CD4-positive, alpha-beta T cell treated with Interleukin-17A for 4 hours (primary cell): ENCODE measurements at places on chromosomes 2 and 18.

- no peak for DNase-seq
These were observed 217.0 kb upstream of the PIEZO2 start for GRCh38 chr18:11366410-11366809.

DNA sequence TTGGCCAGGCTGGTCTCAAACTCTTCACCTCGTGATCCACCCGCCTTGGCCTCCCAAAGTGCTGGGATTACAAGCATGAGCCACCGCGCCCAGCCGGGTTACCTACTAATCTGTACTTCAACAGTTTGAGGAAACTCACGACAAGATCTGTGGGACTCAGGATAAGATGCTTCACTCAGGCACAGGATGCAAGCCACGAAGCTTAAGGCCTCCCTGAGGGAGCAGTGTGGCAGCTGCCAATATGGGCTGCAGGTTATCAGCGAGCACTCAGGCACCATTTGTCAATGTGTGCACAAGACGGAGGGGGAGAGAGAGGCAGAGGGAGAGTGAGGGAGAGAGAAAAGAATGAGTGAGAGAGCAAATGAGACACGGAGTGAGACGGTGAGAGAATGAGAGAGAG is 173.6 kb upstream of the RAB6C start:
- DNase-seq, result no peak

- no peak for DNase-seq
These were observed 10.4 kb downstream of the RTTN start for GRCh38 chr18:70195014-70195614.

DNA sequence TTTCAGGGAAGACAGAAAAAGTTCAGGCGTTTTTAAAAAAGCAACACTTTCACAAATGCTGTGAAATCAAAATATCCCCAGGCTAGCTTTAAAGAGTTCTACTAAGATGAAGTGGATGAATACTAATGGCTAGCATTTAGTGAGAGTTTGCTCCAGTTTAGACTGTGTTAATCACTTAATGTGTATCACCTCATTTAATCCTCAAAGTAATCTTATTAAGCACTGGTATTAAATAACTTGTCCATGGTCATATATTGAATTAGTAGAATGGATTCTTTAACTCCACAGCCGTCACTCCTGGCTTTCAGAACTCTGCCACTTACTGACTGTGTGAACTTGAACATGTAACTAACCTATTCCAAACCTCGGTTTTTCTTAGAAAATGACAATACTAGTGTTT is 66.0 kb downstream of the CABYR start:
- DNase-seq, result no peak

DNA sequence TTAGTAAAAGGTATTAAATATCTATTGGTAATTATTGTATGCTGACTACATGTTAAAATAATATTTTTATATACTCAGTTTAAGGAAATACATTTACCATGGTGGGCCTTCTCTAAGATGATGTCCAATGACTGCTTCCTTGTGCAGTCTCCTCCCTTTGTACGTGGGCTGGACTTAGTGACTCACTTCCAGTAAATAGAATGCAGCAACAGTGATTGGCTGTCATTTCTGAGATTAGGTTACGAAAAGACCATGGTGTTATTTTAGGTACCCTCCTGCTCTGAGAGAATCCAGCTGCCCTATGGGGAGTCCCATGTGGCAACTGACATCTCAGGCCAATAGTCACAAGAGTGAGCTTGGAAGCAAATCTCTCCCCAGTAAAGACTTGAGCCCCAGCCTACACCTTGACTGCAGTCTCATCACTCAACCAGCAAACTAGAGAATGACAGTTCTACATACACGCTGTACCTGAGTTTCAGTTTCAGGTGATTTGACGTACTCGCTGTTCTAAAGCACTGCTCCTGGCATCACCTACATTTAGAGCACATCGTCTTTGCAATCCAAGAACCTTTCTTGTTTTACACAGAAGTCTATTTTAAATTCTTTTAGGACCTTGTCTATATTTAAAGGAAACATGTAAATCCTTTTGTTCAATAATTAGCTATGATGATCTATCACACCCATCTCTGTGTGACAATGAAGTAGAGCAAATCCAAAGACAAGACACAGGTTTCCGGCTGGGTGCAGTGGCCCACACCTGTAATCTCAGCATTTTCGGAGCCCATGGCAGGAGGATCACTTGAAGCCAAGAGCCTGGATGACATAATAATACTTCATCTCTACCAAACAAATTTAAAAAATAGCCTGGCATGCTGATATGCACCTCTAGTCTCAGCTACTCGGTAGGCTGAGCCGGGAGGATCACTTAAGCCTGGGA is 87.2 kb downstream of the COBLL1 start:
- DNase-seq, result no peak

- DNase-seq, result peak; percentile 13
These were observed 488.8 kb downstream of the PARD3B start for GRCh38 chr2:205034034-205034433.

DNA sequence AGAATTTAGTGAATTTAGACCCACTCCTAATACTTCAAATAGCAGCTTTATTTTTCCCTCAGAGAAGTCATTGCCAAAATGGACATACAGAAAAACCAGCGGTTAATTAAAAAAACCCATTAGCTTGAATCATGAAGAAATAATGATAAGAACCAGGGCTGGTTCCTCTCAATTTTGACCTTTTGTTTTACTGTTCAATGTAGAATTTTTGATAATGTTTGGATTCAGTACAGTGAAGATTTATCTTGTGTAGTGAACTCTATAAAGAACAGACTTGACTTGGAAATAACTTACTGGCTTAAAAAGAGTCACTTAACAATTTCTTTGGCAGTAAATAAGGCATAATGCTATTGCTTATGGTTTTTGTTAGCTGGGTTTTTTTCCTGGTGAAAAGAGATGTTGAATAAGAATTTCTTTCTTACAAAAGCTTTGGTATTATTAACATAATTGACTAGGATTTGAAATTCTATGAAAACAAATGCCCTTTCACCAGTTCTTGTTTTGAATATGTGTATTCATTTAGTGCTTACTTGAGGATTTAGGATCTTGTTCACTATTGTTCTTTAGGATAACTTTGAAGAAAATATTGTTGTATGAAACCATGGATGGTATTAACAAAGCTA is 73.4 kb upstream of the ITPRID2 start:
- DNase-seq, result no peak

DNA sequence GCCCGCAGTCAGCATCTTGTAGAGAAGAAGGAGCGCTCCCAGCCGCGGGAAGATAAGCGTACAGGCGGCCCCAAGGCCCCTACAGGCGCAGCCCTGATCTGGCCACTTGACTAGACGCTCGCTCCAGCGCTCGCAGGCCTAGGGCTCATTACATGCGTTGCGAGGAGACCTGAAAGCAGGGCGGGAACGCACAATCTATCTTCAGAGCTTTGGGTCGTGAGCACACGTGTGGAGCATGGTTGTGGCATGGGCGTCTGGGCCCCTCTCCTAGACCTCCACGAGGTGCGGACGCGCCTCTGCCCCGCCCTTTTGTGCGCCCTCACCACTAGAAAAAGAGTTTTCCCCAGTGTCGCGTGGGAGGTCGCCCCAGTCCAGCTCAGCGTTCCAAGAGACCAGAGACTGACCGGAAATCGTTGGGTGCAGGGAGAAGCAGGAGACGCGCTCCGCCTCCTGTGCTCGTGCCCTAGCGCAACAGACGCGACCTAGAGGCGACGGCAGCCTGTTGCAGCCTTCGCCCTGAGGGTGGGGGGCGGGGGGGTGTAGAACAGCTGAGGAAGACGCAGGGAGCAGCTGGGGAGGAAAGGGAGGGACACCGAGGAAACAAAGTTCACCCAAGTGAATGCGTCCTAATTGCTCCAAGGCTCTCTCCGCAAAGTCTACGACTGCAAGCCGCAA is 12.6 kb downstream of the NR4A2 start:
- DNase-seq, result no peak

DNA sequence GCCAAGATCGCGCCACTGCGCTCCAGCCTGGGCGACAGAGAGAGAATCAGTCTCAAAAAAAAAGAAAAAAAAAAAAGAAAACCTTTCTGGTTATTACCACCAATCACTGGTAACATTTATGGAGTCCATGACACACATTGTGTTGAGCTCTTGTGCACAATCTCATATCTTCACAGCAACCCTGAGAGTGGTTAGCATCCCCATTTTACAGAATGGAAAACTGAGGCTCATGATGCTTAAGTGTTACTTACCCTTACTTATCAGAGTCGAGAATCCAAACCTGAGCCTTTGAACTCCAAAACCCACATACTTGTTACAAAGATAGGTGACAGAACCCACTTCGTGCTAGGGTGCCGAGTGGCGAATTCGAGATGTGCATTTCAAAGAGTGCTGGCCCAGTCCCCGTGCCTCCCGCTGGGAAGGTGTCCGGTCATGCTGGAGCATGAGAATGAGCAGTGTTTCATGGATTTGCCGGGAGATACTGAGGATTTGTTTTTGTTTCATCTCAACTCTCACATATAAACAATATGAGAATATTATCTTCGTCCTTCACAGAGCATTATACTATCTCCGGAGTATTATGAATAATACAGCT is 50.9 kb downstream of the CYP27C1 start:
- DNase-seq, result no peak

DNA sequence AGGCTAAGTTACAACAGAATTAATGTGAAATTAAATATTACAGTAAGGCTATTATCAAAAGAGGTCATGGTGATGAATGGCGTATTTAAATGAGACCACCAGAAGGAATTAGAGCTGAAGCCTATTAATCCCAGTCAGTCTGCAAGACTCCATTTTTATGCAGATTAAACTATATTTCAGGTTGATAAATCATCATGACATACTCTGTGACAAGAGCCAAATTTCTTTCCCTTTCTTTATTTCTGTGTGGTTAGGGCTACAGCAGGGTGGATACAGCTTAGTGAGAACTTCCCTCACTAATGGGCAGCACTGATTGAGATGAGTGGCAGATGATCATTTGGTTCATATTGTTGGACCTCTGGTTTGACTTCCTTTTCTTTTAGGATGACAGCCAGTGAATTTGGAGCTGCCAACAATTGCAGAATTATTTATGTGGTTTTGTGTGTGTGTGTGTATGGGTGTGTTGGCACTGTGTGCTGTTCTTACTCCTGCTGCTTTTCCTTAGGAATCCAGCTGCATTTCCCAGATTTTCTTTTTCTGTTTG is 481.3 kb downstream of the PIK3C3 start:
- DNase-seq, result no peak

GRCh38 chr18:22579271-22579670 is 161.6 kb upstream of the CTAGE1 start:
- no peak for DNase-seq

- no peak for DNase-seq
These were observed 26.0 kb upstream of the ANXA4 start for GRCh38 chr2:69715964-69716363.

DNA sequence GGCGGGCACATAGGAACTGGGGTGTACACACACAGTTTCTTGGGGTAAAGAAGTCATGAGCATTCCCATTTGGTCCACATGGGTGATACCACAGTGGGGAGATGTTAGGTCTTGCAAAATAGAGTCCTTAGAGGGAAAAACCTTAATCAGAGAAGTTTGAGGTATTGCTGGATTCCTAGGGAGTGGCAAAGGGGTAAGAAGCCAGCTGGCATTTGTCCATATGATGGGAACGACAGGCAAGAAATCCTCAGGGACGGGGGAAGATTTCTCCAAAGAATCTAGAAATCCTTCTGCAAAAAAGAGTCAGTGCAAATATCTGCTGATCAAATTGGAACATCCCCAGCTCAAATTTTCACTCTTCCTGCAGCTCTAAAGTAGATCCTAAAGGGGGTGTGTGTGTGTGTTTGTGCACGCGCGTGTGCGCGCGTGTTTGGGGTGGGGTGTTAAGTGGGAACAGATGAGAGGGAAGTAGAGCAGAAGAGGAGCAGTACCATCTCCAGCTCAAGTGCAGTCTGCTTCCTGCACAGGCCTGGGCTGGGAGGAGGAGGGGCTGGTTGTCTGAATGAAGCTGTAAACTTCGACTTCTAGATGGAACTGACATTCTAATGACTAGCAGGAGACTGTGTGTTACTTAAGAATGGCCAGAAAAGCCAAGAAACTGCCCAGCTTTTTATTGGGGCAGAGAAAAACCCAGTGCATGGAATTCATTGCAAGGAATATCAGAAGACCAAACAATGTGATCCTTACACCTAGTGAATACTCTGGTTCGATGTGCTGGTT is 168.0 kb downstream of the SPP2 start:
- DNase-seq, result peak; percentile 63

- DNase-seq, result no peak
These were observed 23.2 kb upstream of the SLC35F6 start for GRCh38 chr2:26740890-26741302.

DNA sequence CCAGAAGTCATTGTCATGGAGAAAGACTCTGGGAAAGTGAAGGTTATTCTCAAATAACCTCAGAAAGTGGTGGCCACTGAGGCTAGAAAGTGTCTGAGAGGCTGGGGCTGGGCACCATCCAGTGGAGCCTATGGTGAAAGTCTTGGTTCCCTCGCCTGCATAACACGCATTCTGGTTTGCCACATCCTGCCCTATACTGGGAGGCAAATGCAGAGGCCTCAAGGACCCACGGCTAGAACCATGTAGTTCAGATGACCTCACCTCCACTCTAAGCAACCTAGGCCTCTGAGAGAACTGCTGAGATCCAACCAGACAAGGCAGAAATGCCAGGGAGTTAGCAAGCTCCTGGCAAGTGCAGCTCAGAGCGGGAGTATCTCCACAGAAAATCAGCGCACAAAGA is 5.1 kb downstream of the ITGB6 start:
- DNase-seq, result no peak

GRCh38 chr2:194526121-194526520 is 1130.9 kb upstream of the SLC39A10 start:
- no peak for DNase-seq

DNA sequence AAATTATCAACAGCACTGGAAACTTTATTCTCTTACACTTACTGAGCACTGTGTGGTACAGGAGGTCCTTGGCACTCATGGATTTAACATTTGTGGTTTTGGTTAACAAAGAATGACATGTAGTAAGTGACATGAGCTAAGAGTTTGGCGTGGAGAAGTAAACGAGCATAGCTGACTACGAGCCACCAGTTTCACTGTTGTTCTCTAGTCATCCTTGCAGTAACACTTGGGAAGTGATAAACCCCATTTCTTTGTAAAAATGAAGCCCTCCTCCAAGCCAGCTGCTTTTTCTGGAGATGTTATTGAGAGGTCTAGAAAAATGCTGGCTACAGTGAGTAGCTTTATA is 32.7 kb downstream of the QPCT start:
- no peak for DNase-seq

DNA sequence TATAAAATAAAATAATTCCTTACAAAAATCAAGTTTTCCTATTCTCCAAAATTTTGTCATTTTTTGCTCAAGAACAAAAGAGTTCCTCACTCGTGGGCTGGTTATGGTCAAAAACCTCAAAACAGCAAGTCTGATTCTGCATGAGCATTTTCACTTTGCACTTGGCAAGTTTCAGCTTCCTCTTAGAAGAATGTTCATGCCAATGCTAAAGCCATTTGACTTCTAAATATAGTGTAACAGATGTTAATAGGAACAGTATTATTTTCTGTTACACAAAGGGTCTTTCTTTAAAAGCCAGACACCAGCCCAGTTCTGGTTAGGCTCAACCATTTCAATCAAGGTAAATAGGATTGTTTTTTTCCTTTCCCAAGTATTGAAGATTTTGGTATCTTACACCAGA is 261.3 kb upstream of the CCDC68 start:
- no peak for DNase-seq
